ENCODE measurements at places on chromosomes 4 and X. TPM values are rescaled to one million over a fixed set of nuclear protein-coding genes. Genes with fewer than 3 reads are reported as not detected.

BMP3 gene
- 0.02 TPM for polyA plus RNA-seq

SUPT20HL1 gene
- polyA plus RNA-seq, result not detected

SH3RF1 gene
- 5.6 TPM for polyA plus RNA-seq

CAPN6 gene
- polyA plus RNA-seq, result 2.0 TPM

TLR10 gene
- 0.12 TPM for polyA plus RNA-seq

GLOD5 gene
- polyA plus RNA-seq, result 0.57 TPM

FRG2 gene
- not detected for polyA plus RNA-seq

UCP1 gene
- polyA plus RNA-seq, result 0.11 TPM

DCX gene
- polyA plus RNA-seq, result 0.04 TPM

GPR173 gene
- polyA plus RNA-seq, result 1.9 TPM

TEX13B gene
- not detected for polyA plus RNA-seq

SSX4 gene
- not detected for polyA plus RNA-seq

RAP2C gene
- polyA plus RNA-seq, result 7.7 TPM

SLC9B2 gene
- 2.1 TPM for polyA plus RNA-seq

CFP gene
- polyA plus RNA-seq, result 2.5 TPM

TMPRSS11B gene
- not detected for polyA plus RNA-seq

ZXDA gene
- polyA plus RNA-seq, result 1.3 TPM

UCHL1 gene
- polyA plus RNA-seq, result 198 TPM

CFAP47 gene
- 0.07 TPM for polyA plus RNA-seq

AWAT2 gene
- polyA plus RNA-seq, result not detected

SYTL4 gene
- polyA plus RNA-seq, result 4.0 TPM

FAM53A gene
- 2.7 TPM for polyA plus RNA-seq

CXCL8 gene
- 13.6 TPM for polyA plus RNA-seq

EREG gene
- polyA plus RNA-seq, result not detected

ANAPC4 gene
- polyA plus RNA-seq, result 20.3 TPM

Data from pancreas (tissue), 10 donors.